Right atrium auricular region (tissue), 2 donors: ENCODE measurements at places on chromosomes 4 and X.

GRCh38 chrX:103254171-103254824 lies 657 bp downstream of the TCEAL8 start:
- no peak for DNase-seq
- H3K27ac ChIP-seq: peak overlapping the region; percentile 95
- H3K27me3 ChIP-seq: no peaks in the 10 kb centered on the region

GRCh38 chr4:67084783-67085182 lies 460.5 kb downstream of the CENPC start:
- DNase-seq: no peak
- peaks cover 4% of the 10 kb centered on the region for H3K4me1 ChIP-seq
- no peak overlapping the region for H3K27ac ChIP-seq
- H3K36me3 ChIP-seq: no peaks in the 10 kb centered on the region
- H3K4me3 ChIP-seq: no peak overlapping the region

DNA sequence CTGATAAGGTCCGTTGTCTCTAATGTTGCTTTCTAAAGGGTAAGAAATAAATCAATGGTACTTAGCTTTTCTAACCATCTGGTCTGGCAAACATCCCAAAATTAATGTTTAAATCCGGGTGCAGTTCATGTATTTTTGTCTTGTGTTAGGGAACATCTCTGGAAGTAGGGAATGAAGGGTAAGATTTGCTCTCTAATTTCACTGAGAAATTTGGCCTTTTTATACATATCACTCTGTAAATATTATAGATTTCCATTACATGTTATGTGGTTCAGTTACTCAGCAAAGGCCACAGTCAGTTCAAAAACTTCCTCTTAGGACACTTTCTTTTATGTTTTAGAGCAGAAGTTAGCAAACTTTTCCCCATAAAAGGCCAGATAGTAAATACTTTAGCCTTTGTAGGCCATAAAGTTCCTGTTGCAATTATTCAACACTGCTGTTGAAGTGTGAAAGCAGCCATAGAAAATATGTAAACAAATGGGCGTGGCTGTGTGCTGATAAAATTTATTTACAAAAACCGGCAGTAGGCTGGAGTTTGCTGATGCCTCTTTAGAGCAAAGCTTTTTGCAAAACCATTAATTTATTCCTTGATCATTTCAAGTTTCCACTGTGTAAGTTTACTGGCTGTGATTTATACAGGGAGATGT lies 218.1 kb downstream of the ANTXR2 start:
- H3K4me1 ChIP-seq: no peaks in the 10 kb centered on the region
- no peak overlapping the region for H3K27ac ChIP-seq
- H3K36me3 ChIP-seq: no peaks in the 10 kb centered on the region
- no peaks in the 10 kb centered on the region for H3K27me3 ChIP-seq
- H3K4me3 ChIP-seq: no peak overlapping the region

DNA sequence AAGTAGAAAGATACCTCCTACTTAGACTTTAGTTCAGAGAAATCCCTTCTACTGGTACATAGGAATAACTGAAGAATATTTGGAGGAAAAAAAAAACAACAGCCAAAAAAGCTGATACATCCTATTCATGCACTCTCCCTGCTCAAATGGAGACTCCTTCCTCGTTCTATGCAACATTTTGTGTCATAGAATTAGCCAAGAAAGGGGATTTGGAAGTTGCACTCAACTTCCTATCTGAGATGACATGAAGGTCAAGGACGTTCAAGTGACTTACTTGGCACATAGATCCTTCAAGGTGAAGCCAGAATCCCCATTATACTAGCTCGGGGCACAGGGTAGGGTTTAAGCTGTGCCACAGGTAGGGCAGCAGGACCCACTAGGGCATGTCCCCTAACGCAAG lies 56.2 kb upstream of the S100G start:
- no peak for DNase-seq
- no peaks in the 10 kb centered on the region for H3K27me3 ChIP-seq
- H3K4me3 ChIP-seq: no peak overlapping the region
- no peak overlapping the region for H3K27ac ChIP-seq
- no peaks in the 10 kb centered on the region for H3K4me1 ChIP-seq

DNA sequence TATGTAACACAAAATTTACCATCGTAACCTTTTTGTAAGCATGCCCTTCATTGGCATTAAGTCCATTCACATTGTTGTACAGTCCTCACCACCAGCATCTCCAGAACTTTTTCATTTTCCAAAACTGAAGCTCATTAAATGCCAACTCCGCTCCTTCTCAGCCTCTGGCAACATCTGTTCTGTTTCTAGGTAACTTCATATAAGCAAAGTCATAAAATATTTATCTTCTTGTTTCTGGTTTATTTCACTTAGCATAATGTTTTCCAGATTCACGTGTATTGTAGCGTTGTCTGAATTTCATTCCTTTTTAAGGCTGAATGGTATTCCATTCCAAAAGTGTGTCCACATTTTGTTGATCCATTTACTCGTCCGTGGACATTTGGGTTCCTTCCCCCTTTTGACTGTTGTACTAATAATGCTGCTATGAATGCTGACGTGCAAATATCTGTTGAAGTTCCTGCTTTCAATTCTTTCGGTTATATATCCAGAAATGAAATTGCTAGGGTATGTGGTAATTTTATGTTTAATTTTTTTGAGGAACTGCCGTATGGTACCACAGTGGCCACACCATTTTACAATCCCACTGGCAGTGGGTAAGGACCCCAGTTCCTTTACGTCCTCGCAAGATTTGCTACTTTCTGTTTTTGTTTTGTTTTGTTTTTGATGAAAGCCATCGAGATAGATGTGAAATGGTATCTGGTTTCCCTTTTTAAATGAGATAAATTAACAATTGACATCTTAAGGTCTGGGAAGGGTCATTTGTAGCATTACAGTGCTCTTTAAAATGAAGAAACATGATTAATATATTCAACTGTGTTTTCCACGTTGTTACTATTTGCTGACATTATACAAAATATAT lies 63.4 kb downstream of the PTTG2 start:
- DNase-seq: no peak
- no peak overlapping the region for H3K27ac ChIP-seq
- H3K27me3 ChIP-seq: no peaks in the 10 kb centered on the region
- no peak overlapping the region for H3K4me3 ChIP-seq

GRCh38 chrX:131053076-131053475 lies 5.1 kb upstream of the ARHGAP36 start:
- no peak overlapping the region for H3K27ac ChIP-seq
- H3K4me3 ChIP-seq: no peak overlapping the region
- no peaks in the 10 kb centered on the region for H3K4me1 ChIP-seq

DNA sequence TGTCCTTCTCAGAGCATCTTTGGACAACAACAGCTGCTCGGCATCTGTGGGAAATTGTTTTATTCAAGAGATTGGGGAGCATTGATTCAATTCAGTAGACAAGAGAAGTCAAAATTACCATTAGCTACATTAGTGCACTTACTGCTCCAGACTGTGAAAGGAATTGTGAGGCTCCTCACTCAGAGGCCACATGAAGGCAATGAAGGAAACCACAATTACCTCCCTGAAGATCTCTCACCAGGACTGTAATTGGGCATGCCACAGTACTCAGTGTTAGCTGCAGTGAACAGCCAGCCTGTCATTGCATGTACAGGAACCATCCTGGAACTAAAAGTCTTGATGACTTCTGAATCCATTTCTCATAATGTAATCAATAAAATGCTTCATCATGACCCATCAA lies 144.8 kb downstream of the PPA2 start:
- no peak overlapping the region for H3K4me3 ChIP-seq
- no peak for DNase-seq
- no peaks in the 10 kb centered on the region for H3K36me3 ChIP-seq
- no peaks in the 10 kb centered on the region for H3K27me3 ChIP-seq
- H3K27ac ChIP-seq: no peak overlapping the region

DNA sequence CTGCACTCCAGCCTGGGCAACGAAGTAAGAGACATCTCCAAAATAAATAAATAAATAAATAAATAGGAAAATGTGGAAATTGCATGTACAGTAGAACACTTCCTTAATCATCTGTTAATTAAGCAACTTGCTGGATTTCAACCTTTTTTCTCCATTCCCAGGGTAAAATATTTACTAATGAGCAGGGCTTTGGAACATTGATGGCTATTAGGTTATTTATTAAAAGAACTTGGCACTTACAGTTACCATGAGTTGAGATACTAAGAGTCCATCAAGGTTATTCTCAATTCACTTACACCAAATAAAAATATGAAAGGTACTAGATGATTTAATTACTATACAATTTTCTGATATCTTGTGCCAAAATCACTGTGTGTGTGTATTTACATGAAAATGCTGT lies 607.1 kb downstream of the PCDH18 start:
- H3K4me3 ChIP-seq: no peak overlapping the region
- no peak overlapping the region for H3K27ac ChIP-seq
- H3K27me3 ChIP-seq: no peaks in the 10 kb centered on the region
- no peaks in the 10 kb centered on the region for H3K4me1 ChIP-seq
- H3K36me3 ChIP-seq: no peaks in the 10 kb centered on the region
- no peak for DNase-seq

DNA sequence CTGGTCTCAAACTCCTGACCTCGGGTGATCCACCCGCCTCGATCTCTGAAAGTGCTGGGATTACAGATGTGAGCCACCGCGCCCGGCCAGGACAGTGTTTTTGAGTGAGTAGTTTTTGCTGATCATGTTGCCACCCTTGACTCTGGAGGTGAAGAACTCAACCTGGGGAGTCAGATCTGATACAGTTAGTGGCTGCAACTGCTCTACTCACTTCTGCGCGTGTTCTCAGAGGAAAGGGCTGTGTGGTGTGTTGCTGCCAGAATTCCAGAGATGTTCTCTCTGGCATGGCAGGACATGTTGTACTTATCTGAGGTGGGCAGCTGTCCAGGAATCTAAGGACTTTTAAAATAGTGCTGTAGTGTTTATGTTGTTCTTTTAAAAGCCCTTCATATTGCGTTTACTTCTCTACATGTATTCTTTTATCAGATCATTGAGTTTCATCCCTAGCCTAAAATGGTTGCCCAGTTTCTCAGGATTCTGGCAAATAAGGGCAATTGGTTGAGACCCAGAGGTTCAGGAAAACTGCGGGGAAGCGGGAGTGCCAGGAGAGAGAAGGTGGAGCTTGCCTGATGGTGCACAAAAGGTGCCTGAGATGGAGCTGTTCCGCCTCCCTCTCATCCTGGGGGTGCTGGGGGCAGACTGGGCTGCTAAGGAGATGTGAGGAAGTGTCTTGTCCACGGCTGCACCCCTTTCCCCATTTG lies 97.7 kb downstream of the ARHGAP10 start:
- DNase-seq: peak; percentile 75
- H3K36me3 ChIP-seq: no peaks in the 10 kb centered on the region

DNA sequence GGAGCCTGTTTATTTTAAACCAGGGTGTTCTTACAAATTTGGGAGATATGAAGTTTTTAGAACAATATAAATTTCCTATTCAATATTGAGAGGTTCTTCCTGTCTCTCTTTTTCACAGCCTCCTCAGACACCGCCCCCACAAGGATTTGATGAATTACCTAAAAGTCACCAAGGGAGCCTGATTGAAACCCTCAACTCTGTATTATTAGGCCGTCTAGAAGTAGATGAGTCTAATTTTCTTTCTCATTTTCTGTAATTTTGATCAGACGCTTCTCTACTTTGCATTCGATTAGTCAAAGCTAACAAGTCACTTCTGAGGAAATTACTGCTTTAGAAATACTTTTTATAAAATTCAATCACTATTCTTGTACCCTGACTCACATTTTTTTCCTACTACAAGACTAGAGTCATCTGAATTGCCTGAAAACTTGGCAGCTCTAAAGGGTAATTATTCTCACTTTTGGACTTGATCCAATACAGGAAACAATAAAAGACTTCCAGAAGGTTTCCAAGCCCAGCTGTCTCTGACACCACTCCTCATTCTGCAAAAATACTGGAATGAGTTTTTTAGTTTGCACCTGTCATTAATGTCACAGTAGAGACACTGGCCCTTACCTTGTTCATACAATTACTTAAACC lies 111.2 kb downstream of the ELOVL6 start:
- no peaks in the 10 kb centered on the region for H3K4me1 ChIP-seq
- DNase-seq: no peak
- H3K27me3 ChIP-seq: no peaks in the 10 kb centered on the region

DNA sequence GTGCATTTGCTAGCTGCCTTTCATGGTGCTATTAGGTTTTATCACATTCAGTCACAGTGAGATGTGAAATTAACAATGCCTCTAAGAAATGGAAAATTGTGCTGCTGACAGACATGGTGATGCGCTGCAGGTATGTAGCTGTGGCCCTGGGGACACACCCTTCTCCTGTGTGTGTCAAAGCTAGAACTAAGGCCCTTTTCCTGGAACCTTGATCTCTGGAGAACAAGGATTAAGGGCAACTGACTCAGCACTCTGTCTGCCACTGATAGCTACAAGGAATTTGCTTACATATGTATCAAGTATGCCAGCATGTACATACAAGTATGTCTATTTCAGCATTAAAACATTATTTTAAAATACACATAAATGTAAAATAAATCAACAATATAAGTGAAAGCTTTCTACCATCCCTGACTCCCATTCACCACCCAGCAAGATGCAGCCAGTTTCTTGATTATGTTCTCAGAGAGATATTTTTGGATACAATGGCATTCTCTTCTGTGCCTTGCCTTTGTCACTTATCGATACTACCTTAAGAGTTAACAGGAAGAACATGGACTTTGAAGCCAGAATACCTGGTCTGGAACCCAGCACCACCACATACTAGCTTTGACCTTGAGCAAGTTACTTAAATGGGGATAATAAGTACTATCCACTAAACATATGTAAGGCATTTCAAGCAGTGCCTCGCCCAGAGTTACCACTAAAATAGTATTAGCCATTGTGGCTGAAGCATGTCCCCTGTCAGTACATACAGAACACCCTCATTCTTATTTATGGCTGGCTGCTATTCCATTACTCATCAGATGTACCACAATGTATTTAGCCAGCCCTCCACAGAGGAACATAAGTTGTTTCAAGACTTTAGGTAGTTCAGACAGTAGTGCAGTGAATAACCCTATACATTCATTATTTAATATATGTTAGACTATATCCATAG lies 68.5 kb downstream of the NPNT start:
- DNase-seq: no peak
- no peaks in the 10 kb centered on the region for H3K27me3 ChIP-seq
- no peak overlapping the region for H3K27ac ChIP-seq
- no peaks in the 10 kb centered on the region for H3K4me1 ChIP-seq
- H3K4me3 ChIP-seq: no peak overlapping the region

DNA sequence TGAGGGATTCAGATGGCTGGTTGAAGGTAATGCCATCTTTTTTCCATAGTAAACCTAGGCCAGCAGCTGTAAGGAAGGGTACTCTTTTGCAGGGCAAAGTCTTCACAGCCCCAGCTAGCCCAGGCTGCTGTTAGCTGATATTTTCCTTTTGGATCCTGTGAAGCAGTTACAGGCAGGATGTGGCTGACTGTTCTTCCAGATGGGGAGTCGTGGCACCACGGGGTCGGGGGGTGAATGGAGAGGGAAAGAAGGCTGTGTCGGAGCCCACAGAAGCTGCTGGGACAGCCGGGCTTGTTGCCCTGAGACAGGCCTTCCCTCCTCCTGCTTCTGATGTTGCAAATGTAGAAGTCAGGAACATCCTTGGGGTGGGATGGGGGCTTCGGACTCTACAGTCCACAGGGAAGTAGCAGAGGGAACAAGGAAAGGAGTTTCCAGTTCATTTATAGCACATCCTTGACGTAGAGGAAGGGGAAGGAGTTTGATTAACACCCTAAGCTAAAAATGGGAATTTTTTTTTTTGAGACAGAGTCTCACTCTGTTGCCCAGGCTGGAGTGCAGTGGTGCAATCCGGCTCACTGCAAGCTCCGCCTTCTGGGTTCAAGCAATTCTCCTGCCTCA lies 64.6 kb upstream of the TMEM150C start:
- H3K4me1 ChIP-seq: no peaks in the 10 kb centered on the region
- no peaks in the 10 kb centered on the region for H3K27me3 ChIP-seq
- H3K27ac ChIP-seq: no peak overlapping the region
- H3K4me3 ChIP-seq: no peak overlapping the region
- DNase-seq: no peak
